ENCODE measurements at places on chromosomes 5 and 9.

DNA sequence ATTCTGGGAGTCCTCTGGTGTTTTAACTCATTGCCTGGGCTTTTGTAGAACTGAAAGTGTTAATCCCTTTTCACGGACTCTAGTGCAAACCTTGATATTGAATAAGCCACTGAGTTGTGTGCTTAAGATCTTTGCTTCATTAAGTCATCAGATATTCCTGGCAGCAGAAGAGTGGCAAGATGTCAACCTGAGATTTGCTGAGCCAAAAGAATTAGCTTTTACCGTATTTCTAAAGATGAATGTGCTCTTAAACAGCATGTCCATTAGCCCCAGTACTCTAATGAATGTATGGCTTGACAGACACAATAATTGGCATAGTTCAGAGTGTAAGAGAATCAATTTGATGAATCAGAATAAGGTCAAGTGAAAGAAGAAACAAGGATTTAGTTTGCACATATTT is 87.2 kb upstream of the CDH6 start:
- DNase-seq, result no peak

- no peak for DNase-seq
Observed at GRCh38 chr5:7705736-7706135, 145.2 kb downstream of the CFAP90 start.

DNA sequence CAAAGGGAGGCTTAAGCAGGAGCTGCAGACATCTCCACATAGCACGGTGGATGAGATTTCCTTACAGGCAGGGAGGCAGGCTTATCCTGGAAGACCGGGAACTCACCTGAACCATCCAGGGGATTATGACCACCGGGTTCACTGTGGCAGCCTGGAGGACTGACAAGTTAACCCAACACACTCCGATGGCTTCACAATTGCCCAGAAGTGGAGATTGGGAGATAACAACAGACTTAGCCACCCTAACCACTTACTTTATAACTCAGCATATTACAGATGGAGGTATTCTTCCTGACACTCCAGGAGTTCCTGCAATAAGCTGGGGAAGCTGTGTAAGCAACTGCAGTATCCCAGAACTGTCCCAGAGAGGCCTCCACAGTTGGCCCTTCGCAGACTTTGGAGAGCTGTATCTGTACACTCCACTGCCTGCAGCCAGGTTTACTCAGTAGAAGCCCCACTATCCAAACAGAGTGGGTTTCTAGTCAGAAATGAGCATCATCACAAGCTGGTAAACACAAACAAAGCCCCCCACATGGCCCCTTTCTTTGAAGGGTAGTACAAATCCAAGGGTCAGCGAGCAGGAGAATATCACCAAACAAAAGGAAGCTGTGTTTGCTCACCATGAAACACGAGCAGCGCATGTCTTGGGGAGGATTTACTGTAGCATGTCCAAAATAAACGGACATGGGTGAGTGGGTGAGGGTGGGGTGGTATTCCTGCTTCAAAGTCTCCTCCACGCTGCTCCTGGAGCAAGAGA is 462.2 kb downstream of the RASEF start:
- no peak for DNase-seq

DNA sequence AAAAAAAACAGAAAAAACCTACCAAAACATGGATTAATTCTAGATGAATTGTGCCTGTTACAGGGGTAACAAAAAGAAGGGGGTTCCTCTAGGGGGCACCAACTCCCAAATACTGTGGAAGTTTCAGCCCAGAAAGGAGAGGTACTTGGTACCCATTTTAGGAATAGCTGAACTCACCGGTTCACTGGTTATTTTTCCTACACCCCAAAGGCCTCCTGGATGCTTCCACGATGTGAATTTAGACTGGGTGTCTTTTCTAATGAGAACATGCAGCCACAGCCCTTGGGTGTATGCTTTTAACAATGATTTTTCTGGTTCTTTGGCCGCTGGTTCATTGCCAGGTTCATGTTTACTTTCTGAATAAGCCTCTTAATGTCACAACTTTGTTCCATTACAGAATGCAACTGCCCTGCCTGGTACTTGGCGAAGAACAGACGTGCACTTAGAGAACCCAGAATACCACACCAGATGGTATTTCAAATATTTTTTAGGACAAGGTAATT is 46.7 kb downstream of the GARNL3 start:
- DNase-seq, result no peak

DNA sequence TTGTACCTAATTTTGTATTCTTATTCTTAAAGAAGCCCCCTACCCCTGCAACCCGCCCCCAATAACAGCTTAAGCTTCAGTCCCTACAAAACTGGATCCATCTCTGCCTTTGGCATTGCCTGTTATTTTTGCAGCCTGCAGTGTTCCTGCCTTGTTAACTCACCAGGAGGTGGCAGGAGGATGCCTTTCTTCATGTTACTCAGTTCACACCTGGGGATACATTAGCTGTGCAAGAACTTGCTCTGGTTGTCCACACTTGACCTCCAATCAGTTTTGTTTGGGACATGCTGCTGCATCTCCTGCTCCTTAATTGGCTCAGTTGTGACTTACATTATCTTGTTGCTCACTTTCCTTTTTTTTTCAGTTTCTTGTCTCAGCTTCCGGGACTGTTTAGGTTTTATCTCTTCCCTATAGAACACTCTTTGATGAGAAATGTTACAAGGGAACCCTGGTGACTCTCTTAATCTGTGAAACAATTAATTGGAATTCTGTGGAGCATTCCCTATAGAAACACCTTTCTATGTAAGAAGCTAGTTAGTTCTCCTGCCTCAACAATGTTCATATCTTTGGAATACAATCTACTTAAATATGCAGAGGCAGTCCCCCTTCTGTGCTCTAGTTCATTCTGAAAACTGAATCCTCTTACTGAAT is 467.7 kb upstream of the ACO1 start:
- DNase-seq, result no peak

DNA sequence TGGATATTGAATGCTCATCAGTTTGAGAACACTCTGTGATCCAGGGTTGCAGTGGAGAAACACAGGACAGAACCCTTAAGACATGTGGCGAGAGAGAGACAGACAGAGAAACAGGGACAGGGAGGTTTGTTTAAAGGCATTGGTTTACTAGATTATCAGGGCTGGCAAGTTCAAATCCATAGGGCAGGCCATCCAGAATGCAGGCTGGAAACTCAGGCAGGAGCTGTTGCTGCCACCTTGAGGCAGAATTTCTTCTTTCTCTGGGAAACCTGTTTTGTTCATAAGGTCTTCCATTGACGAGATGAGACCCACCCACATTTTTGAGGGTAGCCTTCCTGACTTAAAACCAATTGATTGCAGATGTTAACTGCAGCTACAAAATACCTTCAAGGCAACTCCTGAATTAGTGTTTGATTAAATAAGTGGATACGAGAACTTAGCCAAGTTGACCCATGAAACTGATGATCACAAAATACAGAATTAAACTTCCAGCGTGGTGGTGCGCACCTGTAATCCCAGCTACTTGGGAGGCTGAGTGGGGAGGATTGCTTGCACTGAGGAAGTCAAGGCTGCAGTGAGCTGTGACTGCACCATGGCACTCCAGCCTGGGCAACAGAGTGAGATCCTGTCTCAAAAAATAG is 55.9 kb downstream of the NSUN2 start:
- peak; percentile 26 for DNase-seq

DNA sequence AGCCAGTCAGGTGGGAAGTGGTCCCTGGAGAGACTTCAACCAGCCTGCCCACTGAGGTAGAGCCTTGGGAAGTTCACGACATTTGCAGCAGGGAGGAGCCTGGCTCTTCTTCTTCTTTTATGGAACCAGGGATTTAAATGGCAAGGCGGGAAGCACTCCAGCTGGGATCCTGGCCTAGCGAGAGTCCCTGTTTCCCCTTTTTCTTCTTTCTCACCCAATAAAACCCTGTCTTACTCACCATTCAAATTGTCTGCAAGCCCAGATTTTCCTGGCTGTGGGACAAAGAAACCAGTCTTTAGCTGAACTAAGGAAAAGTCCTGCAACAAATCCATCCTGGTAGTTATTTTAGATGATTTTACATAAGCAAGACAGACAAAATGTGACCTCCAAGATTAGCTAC is 503.7 kb downstream of the CDH10 start:
- no peak for DNase-seq
